Activated effector memory CD4-positive, alpha-beta T cell treated with anti-CD3 and anti-CD28 coated beads, Interleukin-2, amount 50 U/mL, for 16 hours (primary cell): ENCODE measurements at places on chromosomes 16 and 17.

GRCh38 chr17:47240806-47241205, 12.8 kb upstream of the ITGB3 start:
- no peak for DNase-seq

GRCh38 chr17:41212524-41213169, 13.8 kb upstream of the KRTAP9-2 start:
- DNase-seq: no peak

- DNase-seq: no peak
Observed at GRCh38 chr16:49523435-49524159, 150.0 kb downstream of the C16orf78 start.

- no peak for DNase-seq
Observed at GRCh38 chr17:13114601-13115031, 96.8 kb upstream of the ELAC2 start.

- DNase-seq: no peak
Observed at GRCh38 chr17:50602836-50603235, 31.8 kb upstream of the ABCC3 start.

DNA sequence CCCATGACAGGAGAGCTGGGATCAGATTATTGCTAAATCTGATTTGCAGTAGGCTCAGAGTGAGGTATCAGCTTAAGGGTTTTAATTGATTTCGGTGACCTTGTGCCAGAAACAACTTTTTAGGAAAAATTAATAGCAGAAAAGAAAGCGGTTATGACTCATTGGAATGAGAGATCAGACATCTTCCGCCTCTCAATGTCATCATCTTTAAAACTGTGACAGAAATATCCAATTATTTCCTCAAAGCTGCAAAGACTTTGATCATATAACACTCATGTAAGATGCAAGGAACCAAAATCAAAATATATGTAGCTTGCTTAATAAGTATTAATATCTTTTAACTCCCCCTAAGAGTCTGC, 190.1 kb upstream of the FOXF1 start:
- DNase-seq: no peak

DNA sequence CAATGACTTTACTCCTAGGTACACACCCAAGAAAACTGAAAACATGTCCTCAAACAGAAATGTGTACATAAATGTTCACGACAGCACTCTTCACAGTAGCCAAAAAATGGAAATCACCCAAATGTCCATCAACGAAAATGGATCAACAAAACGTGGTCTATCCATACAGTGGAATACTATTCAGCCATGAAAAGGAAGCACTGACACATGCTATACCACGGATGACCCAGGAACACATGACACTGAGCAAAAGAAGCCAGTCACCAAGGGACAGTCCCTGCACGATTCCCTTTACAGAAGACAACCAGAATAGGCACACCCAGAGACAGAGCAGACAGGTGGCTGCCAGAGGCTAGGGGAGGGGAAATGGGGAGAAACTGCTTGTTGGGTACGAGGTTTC, 11.3 kb downstream of the ZNF500 start:
- no peak for DNase-seq

DNA sequence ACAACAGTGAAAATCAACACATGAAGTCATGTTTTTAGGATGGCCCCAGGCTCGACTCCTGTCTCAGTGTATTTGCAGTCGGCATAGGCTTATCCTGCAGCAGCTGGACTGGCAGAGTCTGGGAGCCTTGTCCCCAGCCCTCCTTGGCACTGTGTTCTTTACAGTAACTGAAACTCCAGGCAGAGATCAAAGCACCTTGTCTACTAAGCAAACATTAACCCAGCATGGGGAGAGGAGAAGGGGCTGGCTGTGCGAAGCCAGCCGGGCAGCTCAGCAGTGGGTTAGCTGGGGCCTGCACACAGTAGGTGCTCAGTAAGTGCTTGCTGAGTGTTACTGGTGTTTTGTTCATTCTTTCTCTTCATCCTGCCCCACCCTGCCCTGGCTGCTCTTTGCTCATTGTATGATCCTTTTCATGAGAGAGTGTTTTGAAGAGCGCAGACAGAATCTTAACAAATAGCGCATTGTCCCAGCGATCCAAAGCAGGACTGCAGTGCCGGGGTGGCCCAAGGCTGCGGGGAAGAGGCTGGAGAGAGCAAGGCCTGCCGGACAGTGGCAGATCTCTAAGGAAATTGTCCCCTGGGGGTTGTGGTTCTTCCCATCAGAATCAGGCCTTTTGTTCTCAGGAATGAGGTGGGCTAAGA, 23.5 kb upstream of the ITGB4 start:
- no peak for DNase-seq

DNA sequence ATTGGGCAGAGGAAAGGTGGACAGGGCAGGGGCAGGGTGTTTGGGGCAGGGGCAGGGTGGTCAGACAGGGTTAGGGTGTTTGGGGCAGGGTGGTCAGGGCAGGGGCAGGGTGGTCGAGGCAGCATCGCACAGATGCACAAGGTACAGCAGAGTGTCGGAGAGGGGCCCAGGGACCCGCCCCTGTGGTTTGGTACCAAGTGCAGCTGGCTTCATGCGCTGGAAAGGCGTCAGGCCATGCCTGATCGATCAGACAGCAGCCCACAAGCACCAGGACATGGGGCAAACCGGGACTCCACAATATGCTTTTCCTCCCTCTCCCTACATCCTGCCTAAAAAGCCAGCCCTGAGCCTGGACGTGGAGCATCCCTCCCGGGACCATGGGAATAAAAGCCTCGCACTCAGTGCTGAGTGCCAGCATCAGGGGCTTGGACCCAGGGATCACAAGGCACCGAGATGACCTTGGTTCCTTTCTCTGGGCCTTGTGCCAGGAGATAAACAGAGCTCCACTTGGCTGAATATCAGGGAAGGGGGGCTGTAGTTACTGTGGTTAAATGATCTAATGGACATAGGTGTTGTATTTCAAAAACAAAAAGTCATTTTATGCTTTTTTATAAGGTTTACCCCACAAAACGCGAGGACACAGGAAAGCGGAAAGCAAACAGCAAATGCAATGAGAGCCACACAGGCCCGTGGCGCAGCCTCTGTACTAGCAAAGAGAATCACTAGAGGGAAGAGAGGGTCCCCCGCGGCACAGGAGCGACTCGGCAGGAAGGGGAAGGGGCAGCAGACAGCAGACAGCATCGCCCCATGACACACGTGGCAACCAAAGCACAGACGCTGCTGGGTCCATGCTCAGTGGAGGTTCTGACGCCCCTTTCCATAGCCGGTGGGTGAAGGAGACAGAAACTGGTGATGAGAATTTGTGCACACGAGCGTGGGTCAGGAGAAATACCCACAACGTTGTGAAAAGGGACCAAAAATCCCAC, 5.3 kb upstream of the HEXD start:
- DNase-seq: no peak

DNA sequence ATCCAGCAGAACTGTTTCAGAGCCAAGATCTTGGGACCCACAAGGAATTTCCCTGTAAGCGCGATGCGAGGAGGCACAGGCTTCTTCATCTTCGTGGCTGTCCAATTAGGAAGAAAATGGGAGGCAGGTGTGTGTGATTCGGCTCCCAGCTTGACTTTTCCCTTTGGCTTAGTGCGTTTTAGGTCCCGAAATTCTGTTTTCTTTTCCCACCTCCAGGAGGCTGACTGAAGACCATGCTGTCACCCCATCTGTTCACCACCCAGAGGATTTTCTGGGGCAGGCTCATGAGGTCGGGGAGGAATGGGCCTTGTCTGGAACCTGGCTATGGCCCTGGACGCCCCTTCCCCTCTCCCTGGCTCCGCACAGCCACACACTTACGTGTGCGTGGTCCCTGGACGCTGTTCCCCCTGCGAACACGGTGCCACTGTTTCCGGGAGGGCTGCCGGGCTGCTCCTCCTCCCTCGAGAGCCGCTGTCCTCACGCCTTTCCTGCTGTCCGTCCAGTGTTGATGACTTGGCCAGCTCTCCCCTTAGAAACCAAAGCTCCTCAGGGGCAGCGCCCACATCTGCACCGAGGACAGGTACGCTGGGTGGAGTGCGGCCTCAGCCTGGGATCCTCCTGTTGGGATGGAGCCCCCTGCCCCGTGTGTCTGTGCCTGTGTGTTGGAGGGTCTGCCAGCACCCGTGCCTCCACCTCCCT, 2.7 kb upstream of the PABPN1L start:
- no peak for DNase-seq

- DNase-seq: no peak
Observed at GRCh38 chr16:17160920-17161431, 309.8 kb downstream of the XYLT1 start.

- no peak for DNase-seq
Observed at GRCh38 chr17:81483085-81483861, 29.3 kb downstream of the ACTG1 start.

DNA sequence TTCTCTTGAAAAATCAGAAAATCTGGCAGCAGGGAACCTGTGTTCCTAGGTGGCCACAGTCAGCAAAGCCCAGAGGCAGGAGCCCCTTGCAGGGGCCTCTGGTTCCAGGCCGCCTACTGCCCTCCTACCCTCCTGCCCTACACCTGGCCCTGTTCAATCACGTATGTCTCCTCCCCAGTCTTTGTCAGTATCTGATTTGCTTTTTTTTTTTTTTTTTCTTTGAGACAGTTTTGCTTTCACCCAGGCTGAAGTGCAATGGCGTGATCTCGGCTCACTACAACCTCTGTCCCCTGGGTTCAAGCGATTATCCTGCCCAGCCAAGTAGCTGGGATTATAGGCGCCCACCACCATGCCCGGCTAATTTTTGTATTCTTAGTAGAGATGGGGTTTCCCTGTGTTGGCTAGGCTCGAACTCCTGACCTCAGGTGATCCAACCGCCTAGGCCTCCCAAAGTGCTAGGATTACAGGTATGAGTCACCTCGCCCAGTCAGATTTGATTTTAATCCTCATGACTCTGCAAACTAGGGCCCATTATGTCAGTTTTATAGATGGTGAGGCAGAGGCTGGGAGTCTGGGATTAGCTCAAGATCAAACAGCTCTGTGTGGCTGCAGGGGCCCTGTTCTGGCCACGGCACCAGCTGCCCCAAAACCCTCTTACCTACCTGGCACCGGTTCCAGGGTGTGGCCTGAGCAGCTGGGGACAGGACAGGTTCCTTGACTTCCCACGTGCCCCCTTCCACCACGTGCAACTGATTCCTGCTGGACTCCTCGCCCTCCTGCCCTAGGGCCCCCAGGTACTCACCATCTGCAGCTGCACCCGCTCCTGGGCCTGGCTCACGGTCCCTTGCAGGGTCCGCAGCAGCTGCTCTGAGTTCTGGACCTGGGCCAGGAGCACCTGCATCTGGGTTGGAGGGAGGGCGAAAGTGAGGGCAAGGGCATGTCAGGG, 14.7 kb downstream of the RABEP2 start:
- no peak for DNase-seq

DNA sequence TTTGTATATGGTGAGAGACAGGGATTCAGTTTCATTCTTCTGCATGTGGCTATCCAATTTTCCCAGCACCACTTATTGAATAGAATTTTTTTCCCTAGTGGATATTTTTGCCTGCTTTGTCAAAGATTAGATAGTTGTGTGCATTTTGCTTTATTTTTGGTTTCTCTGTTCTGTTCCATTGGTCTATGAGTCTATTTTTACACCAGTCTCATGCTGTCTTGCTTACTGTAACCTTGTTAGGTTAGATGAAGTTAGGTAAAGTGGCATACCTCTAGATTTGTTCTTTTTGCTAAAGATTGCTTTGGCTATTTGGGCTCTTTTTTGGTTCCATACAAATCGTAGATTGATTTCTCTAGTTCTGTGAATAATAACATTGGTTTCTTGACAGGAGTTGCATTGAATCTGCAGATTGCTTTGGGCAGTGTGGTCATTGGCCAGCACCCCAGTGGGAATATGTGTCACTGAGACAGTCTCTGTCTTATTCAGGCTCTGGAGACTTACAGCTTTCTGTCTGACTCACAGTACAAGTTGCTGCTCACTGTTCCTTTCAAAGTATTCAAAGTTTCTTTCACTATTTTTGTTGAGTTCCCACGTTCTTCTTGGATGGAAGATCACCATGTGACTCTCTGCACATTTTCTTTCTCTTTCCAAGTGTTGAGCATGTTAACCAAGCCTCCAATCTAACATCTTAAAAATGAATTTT, 709.1 kb downstream of the CDH11 start:
- DNase-seq: no peak

- DNase-seq: no peak
Observed at GRCh38 chr17:78946631-78947030, 21.4 kb upstream of the TIMP2 start.

DNA sequence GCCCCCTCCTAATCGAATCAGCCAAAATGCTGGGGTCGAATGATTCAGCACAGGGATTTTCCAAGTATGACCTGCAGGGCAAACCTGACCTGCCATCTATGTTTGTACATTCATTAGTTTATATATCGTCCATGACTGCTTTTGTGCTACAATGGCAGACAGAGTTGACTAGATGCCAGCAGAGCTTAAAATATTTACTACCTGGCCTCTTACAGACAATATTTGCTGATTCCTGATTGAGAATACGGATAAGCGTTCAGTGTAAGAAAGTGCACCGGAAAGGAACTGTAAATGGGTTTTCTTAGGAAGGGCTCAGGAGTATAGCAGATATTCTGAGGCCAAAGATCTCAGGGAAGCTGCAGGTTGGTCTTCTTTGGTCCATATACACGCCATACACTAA, 11.7 kb upstream of the TOM1L1 start:
- no peak for DNase-seq

DNA sequence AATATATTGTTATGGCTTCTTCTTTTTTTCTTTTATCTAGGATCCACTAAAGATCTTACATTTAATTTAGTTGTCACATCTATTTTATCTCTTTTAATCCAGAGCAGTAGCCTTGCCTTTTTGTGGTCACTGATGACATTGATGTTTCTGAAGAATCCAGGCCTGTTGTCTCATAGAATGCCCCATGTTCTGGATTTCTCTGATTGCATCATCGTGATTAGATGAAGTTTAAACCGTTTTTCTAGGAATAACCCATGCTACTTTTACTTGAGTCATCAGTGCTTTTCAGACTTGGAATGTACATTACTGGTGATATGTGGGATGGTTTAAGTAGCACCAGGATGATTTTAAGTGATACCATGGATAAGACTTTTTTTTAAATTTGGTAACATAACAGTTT, 106.4 kb upstream of the CES5A start:
- DNase-seq: no peak

- no peak for DNase-seq
Observed at GRCh38 chr17:77036841-77037381, 103.9 kb upstream of the SEC14L1 start.

- DNase-seq: no peak
Observed at GRCh38 chr17:10352893-10353292, 19.9 kb downstream of the MYH13 start.

GRCh38 chr17:75266316-75267152, 4.5 kb downstream of the MIF4GD start:
- no peak for DNase-seq

DNA sequence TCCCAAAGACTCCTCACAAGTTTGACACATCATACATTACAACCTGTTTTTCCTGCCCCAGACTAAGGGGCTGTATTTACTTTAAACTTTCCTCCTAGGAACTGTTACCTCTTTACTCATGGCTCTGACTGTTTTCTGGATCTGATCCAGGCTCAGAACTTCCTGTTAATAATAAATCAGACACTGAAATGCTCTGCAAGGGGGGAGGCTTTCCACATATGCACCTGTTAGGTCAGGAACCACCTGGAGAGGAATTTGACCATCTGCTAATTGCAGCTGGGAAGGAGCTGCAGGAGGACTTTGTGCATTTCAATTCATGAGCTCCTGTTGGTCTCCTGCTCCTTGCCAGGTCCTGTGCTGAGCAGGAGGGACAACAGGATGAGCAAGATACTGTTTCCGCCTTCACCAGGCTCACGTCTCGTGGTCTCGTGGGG, 476.9 kb upstream of the CDH5 start:
- no peak for DNase-seq
